ENCODE measurements at places on chromosomes 3 and 15.

DNA sequence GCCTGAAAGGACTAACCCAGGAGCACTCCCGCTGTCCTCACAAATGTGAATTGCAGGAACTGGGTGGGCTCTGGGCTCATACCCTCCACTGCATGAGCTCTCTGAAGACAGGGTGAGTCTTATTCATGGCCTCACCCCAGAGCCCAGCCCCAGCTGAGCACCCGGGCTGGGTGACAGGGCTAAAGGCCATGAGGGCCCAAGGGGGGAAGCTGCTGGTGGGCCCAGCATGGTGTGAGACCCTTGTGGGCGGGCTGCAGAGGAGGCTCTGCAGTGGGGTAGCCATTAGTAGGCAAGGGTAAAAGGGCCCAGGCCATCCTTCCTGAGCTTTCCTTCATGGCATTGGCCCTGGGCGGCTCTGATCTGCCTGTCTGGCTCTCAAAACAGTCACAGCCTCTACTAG, 30.3 kb downstream of the SRPRB start:
- DNase-seq: no peak

DNA sequence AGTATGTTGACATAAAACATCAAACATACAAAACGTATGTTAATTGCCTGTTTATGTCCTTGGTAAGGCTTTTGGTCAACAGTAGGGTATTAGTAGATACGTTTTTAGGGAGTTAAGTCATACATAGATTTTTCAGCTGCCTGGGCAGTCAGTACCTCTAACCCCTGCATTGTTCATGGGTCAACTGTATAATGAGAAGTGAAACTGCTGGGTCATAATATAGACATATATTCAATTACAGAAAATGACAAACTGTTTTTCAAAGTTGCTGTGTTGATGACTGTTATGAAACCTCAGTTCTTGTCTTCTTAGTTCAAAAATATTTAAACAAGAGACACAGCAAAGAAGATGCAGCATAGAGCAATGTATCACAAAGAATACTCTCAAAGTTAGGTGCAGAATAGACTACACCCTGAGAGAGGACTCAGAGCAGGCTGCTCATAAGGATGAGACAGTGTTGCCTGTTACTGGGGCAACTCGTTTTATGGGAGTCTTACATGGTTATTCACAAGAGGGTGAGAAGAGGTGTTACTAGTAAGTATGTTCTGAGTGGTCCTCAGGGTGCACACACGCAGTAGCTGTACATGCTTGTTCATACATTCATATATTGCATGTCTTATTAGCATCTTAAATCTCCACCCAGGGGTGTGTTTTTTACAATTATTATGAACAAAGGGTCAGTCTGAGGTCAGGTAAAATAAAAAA, 53.1 kb upstream of the ADAMTS17 start:
- no peak for DNase-seq

GRCh38 chr3:19748782-19749447, 185.1 kb downstream of the EFHB start:
- no peak for DNase-seq

- no peak for DNase-seq
These were observed 21.4 kb upstream of the NR2C2 start for GRCh38 chr3:14925729-14926591.

DNA sequence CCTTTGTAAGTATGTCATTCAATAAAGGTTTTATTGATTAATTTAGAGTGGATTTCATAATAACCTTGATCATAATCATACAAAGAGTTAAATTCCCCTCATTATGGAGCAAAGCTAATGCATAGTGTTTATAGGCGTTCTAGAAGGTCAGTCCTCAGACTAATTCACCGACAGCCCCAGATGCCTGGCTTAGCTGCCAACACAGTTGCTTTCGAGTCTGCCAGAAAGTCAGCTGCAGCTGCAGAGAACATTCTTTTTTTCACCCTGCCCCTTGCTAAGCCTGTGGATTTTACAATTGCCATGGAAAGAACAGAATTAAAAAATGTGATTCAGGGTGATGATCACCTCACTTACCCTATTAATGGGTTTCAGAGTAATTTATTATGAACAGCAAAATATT, 21.2 kb downstream of the CADM2 start:
- DNase-seq: no peak

DNA sequence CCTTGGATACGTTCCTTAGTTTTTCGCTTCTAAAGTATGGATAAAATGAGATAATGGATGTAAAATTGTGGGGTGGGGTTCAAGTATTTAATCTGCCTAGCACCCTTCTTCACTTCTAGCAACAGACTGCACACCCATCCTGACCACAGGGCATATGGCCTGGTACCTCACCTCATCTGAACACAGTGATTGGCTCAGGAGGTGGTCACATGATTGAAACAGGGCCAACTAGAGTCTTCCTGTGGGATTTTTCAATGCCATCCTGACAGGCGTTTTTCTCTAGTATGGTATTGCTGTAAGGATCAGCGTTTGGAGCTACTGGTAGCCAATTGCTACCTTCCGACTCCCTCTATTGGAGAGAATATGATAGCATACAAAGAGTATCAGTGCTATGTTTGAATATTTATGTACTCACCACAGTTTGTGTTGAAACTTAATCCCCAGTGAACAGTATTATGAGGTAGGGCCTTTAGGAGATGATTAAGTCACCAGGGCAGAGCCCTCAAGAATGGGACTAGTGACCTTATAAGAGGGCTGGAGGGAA, 172.2 kb downstream of the PPM1L start:
- DNase-seq: no peak

- no peak for DNase-seq
These were observed 788.2 kb upstream of the ALCAM start for GRCh38 chr3:104578558-104578957.

Data from stimulated activated CD8-positive, alpha-beta memory T cell treated with anti-CD3 and anti-CD28 coated beads, Interleukin-4, amount 100 ng/mL, for 4 hours (primary cell).